A549 treated with dexamethasone at 1 μM for 4 hours (cell line): ENCODE measurements at places on chromosomes 6 and 20. TPM values are rescaled to one million over a fixed set of nuclear protein-coding genes. Genes with fewer than 3 reads are reported as not detected.

Gene PRICKLE4
- 0.33 to 1.1 TPM (median 0.78 TPM) in 5 replicates for total RNA-seq

Gene MICA
- 27.4 to 29.3 TPM (median 28.6 TPM) in 5 replicates for total RNA-seq

Gene LINC00237
- total RNA-seq = not detected in 5 replicates

Gene DYNLRB1
- 234 to 258 TPM (median 251 TPM) in 5 replicates for total RNA-seq

Gene TCF21
- 0.02 to 0.06 TPM (median 0.04 TPM) in 4 of 5 replicates, not detected in the other for total RNA-seq

Gene PTCHD4
- total RNA-seq = 0.02 to 0.06 TPM (median 0.04 TPM) in 4 of 5 replicates, not detected in the other

Gene RIMS4
- total RNA-seq = 1.7 to 2.4 TPM (median 2.1 TPM) in 5 replicates

Gene IL17A
- total RNA-seq = not detected in 5 replicates

Gene NMBR
- total RNA-seq = not detected in 5 replicates

Gene BNIP5
- total RNA-seq = 0.02 to 0.05 TPM (median 0.03 TPM) in 5 replicates

Gene LRRC73
- total RNA-seq = 0.56 to 0.96 TPM (median 0.95 TPM) in 5 replicates

Gene TREML1
- total RNA-seq = not detected in 5 replicates

Gene PREX1
- total RNA-seq = 9.9 to 16.9 TPM (median 15.7 TPM) in 5 replicates

Gene JPH2
- total RNA-seq = 5.8 to 9.0 TPM (median 6.8 TPM) in 5 replicates

Gene ADAT2
- 2.9 to 4.0 TPM (median 3.3 TPM) in 5 replicates for total RNA-seq

Gene MLN
- not detected in 5 replicates for total RNA-seq

Gene UBE3D
- 2.8 to 3.7 TPM (median 2.8 TPM) in 5 replicates for total RNA-seq

Gene EPPIN
- total RNA-seq = not detected in 5 replicates

Gene CTCFL
- 0.02 to 0.06 TPM (median 0.03 TPM) in 4 of 5 replicates, not detected in the other for total RNA-seq

Gene TDRD6
- total RNA-seq = not detected in 5 replicates

Gene SERINC3
- 72.9 to 97.7 TPM (median 89.1 TPM) in 5 replicates for total RNA-seq

Gene ZC3H12D
- total RNA-seq = 0.02 to 0.21 TPM (median 0.06 TPM) in 5 replicates

Gene KHDC1
- 2.7 to 4.2 TPM (median 3.4 TPM) in 5 replicates for total RNA-seq

Gene KDM1B
- total RNA-seq = 6.5 to 9.5 TPM (median 8.6 TPM) in 5 replicates

Gene FAM217A
- total RNA-seq = not detected in 5 replicates

Gene HTR1E
- total RNA-seq = not detected in 5 replicates

Gene LGSN
- 1.9 to 3.7 TPM (median 2.7 TPM) in 5 replicates for total RNA-seq

Gene ADGB
- not detected in 5 replicates for total RNA-seq

Gene SLC22A7
- not detected in 5 replicates for total RNA-seq

Gene SENP6
- 32.6 to 34.8 TPM (median 32.8 TPM) in 5 replicates for total RNA-seq

Gene MYCT1
- 0.09 TPM in 1 of 5 replicates, not detected in the others for total RNA-seq

Gene TMEM14B
- total RNA-seq = 107 to 138 TPM (median 113 TPM) in 5 replicates

Gene IPCEF1
- total RNA-seq = 0.07 to 0.24 TPM (median 0.11 TPM) in 5 replicates

Gene FUT9
- not detected in 5 replicates for total RNA-seq

Gene CEP85L
- total RNA-seq = 1.3 to 2.1 TPM (median 1.4 TPM) in 5 replicates

Gene PTK7
- 4.0 to 5.0 TPM (median 4.4 TPM) in 5 replicates for total RNA-seq

Gene BCLAF1
- total RNA-seq = 64.8 to 100 TPM (median 87.1 TPM) in 5 replicates

Gene MYB
- total RNA-seq = 0.70 to 1.2 TPM (median 0.89 TPM) in 5 replicates

Gene UST
- 5.1 to 6.7 TPM (median 5.5 TPM) in 5 replicates for total RNA-seq

Gene MYO6
- total RNA-seq = 6.1 to 8.7 TPM (median 7.1 TPM) in 5 replicates

Gene ZNF311
- total RNA-seq = 0.14 to 0.18 TPM (median 0.15 TPM) in 5 replicates

Gene SAMD10
- total RNA-seq = not detected in 5 replicates

Gene NDRG3
- 19.9 to 24.7 TPM (median 24.2 TPM) in 5 replicates for total RNA-seq

Gene FOXF2
- total RNA-seq = 15.1 to 19.5 TPM (median 18.9 TPM) in 5 replicates

Gene MRAP2
- 1.0 to 1.9 TPM (median 1.5 TPM) in 5 replicates for total RNA-seq

Gene BPIFB4
- not detected in 5 replicates for total RNA-seq

Gene GTSF1L
- not detected in 5 replicates for total RNA-seq
